ENCODE measurements at places on chromosomes 6 and 20.
A peak's percentile ranks its signal among the peaks of the same experiment; 100 is the strongest.

- no peak for DNase-seq
Measured at GRCh38 chr6:22247916-22248482, 48.8 kb downstream of the PRL start.

GRCh38 chr20:44762466-44763140, 16.9 kb downstream of the KCNK15 start:
- DNase-seq, result no peak

GRCh38 chr20:23920408-23921325, 41.1 kb upstream of the CST5 start:
- no peak for DNase-seq

DNA sequence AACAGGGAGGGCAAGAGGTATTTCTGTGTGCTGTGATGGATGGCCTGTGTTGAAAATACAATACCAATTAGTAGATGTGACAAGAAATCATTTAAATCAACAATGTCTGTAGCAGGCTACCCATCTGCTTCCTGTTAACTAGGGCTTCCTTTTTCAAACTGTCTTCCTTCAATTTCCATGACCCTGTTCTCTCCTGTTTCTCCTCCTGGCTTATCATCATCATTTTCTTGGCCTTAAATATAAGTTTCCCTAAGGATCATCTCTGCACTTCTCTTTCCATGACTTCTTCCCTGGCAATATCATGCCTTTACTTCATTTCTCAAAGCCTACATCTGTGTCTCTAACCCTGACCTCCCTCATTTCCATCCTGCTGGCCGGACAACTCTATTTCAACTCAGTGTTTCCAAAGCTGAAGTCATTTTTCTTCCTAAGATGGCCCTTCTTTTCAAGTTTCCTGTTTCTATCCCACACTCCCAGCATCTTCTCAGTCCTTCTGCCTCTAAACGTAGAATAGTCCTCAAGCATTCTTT, 18.2 kb downstream of the ZC2HC1B start:
- DNase-seq, result no peak

- no peak for DNase-seq
Measured at GRCh38 chr6:97702248-97702647, 419.2 kb upstream of the MMS22L start.

- DNase-seq, result no peak
Measured at GRCh38 chr20:5595744-5596143, 154.5 kb upstream of the SHLD1 start.

GRCh38 chr20:63858393-63859165, 2.7 kb upstream of the ABHD16B start:
- DNase-seq, result peak; percentile 95

DNA sequence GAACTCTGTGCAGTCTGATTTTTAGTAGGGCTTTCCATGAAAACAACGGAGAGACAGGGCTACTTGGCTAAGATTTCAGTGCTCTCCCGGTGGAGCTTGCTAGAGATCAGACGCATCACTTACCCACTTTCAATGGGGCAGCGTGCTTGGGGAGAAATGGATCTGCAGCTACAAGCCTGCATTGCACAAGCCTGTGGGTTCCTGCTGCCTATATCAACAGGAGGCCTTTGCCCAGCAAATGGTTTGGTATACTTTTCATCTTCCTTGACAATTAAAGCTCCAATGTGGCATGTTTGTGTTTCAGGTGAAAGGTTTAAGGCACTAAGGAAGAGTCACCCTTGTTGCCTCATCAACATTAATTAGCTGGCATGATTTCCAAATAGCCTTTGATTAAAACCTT, 136.0 kb upstream of the FOXQ1 start:
- no peak for DNase-seq

DNA sequence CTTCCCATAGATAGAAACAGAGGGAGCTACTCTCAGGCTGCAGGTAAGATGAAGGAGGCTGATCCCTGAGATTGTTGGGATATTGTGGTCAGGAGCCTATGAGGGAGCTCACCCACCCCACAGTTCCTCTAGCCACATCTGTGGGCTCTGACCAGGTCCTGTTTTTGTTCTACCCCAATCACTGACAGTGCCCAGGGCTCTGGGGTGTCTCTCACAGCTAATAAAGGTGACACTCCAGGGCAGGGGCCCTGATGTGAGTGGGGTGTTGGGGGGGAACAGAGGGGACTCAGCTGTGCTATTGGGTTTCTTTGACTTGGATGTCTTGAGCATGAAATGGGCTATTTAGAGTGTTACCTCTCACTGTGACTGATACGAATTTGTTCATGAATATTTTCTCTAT, 2.8 kb downstream of the HLA-F start:
- DNase-seq, result no peak

DNA sequence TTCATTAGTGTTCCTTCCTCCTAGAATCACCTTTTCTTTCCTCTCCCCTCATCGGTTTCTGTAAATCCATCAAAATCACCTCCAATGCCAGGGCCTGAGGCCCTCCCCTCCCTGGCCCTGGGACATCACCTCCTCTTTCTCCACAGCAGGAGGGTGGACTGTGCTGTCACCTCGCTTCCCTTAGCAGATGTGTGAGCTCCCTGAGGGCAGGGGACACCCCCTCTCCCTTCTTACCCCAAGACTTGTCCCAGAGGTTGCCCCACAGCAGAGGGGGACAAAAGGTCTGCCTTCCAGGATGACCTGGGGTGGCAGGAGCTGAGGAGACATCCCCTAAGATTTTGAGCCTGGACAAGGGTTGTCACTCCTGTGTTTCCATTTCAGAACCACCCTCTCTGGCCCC, 5.9 kb downstream of the ULBP1 start:
- no peak for DNase-seq

DNA sequence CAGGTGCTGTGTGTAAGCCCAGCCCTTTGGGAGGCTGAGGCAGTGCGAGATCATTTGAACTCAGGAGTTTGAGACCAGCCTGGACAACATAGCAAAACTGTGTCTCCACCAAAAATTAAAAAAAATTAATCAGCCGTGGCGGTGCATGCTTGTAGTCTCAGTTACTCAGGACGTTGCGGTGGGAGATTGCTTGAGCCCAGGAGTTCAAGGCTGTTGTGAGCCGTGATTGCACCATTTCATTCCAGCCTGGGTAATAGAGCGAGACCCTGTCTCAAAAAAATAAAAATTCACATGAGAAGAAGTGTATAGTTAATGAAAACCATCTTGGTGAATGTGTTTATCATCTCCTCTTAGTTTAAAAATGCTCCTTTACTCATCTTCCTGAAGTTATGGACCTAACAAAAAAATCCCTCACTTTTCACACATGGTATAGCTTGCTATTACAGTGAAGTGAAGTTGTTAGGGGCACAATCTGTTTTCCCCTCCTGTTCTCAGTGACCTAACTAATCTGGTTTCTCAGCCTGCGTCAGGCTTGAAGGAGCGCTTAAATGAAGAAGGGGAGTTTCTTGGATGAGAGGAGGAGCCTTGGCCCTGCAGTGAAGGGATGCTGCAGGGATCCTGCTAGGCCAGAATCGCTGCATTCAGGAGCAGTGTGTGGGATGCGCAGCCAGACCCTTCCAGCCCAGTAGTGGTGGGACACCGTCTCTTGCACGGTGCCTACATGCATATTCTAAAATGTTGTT, 45.3 kb downstream of the JARID2 start:
- no peak for DNase-seq

GRCh38 chr6:42392833-42393232, 58.9 kb downstream of the TRERF1 start:
- DNase-seq, result no peak

DNA sequence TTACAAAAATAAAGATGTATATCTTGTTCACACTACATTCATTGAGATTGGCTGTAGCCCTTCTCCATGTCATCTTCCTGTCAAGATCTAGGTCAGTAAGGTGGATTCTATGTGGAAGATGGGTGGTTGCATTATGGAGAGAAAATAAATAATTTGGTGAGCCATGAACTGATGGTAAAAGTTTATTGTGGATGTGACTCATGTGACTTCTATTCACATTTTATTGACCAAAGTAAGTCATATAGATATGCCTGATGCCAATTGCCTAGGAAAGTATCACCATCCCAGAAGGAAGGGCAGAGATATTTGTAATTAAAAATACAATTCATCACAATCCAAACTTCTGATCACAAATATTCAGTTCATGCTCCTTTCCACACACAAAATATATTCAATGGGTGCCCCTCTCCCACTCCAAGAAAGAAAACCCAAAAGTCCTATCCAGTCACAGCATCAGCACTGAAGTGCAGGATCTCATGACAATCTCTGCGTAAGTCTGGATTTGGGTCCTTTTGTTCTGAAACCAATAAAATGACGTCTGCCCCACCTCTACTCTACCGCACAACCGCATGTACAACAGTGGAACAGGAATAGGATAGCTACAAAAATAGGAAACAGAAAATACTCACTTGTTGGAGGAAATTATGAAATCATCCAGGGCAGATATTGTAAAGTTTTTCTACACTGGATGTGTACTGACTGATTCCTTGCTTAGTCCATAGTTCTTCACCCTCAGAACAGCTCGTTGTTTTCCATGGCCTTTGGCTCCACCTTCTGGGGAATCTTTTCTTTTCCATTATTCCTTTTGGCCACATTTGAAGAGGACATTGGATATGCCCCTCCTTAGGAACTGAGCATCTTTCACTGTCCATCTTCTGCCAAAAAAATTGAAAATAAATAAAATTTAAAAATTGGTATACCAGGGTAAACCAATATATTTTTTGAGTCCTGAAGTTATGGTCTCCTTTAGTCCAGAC, 16.1 kb upstream of the SLC17A3 start:
- peak; percentile 26 for DNase-seq

GRCh38 chr20:40457404-40457803, 231.6 kb downstream of the MAFB start:
- DNase-seq, result no peak
